ENCODE measurements at places on chromosomes 7 and 10.

DNA sequence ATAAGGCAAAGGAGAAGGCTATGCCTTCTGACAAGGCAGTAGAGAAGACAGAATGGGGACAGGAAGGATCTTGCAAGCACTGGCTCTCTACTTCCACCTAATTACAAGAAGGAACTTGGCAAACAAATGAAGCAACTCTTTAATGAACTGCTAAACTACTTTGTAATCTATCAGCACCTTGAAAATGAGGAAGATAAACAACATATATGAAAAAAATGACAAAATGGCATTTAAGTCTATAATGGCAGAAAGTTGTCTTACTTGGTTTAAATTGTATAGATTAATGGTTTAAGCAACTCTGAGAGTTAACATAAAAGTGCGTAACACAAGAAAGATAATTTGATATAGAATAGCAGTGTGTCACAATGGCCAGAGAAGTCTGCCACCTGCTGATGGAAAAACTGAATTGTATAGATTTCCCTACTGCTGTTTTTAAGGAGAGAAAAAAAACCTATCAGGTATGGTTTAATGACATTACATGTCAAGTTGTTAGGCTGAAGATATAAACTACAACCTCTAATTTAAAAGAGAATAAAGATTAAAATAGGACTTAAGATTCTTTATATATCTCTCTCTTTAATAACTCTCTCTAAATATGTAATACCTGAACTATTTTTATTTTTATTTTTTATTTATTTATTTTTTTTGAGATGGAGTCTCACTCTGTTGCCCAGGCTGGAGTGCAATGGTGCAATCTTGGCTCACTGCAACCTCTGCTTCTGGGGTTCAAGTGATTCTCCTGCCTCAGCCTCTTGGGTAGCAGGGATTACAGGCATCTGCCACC, 11.8 kb downstream of the NT5C3A start:
- DNase-seq = peak; percentile 24

GRCh38 chr10:70834021-70834420, 18.3 kb downstream of the SGPL1 start:
- DNase-seq = no peak

- DNase-seq = no peak
These were observed 94.9 kb downstream of the AOAH start for GRCh38 chr7:36629351-36629750.

DNA sequence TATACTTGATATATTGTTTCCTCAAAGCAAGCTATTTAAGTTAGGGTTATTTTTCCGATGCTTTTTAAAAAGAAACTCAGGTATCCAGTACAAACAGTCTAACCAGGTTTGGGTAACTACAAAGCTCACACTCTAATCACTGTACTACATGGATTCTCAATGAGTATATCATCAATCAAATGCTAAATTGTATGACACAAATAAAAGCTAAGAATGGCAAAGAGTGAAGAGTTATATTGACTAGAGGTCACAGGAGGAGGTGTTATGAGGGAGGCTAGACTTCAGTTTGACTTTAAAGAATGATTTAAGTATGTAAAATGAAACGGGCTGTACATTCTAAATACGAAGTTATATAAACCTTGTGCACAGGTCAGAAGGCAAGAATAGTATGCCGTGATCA, 178.0 kb downstream of the CTNNA3 start:
- no peak for DNase-seq

GRCh38 chr10:7797582-7797981, 9.6 kb downstream of the ATP5F1C start:
- peak; percentile 50 for DNase-seq

- DNase-seq = no peak
These were observed 3.4 kb downstream of the TRIM8 start for GRCh38 chr10:102647443-102648268.

GRCh38 chr7:44105832-44106231, 1.7 kb downstream of the AEBP1 start:
- DNase-seq = no peak

GRCh38 chr10:670990-671389, 18.5 kb downstream of the DIP2C start:
- DNase-seq = no peak

GRCh38 chr7:51430480-51431086, 114.0 kb upstream of the COBL start:
- DNase-seq = peak; percentile 58

DNA sequence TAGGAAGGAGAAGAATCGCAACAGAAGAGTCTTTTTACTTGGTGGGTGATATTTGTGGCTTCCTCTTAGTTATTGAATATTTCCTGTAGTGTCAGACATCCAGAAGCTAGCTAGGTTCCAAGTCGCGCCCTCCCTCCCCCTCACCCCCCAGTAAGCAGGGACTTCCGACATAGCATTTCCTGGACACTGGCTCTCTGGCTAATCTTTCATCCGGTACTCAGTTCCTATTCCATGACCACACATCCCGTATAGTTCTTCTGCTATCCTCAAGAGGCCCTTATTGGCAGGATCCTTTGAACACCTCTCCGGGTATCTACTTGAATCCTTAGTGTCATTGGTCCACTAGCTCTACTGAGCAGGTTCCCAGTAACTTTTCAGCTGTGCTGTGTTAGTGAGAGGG, 167.8 kb downstream of the HDAC9 start:
- no peak for DNase-seq

- DNase-seq = no peak
These were observed 70.4 kb downstream of the ST8SIA6 start for GRCh38 chr10:17383801-17384555.

DNA sequence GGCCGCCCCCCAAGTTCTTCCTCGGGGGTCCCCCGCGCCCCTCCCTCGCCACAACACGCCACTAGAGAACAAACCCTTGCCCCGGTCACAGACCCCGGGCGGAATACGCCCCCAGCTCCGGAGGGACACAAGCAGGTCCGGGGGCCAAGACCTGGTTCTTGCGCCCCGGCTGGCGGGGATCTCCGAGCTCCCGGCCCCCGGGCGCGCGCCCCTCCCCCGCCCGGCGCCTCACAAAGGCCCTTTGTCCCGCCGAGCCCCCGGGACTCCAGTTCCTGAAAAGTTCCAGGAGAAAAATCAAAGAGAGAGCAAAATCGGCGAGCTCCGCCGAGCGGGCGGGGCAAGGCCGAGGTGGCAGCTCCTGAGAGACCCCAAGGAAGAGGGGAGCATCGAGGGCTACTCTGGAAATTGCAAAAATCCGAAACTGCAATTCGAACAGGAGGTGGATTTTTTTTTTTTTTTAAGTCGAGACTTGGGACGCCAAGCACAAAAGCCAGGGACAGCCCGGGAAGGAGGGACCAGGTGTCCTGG, 4.0 kb downstream of the TNRC18 start:
- DNase-seq = no peak

- peak; percentile 56 for DNase-seq
These were observed 111.4 kb downstream of the COL28A1 start for GRCh38 chr7:7424151-7424873.

DNA sequence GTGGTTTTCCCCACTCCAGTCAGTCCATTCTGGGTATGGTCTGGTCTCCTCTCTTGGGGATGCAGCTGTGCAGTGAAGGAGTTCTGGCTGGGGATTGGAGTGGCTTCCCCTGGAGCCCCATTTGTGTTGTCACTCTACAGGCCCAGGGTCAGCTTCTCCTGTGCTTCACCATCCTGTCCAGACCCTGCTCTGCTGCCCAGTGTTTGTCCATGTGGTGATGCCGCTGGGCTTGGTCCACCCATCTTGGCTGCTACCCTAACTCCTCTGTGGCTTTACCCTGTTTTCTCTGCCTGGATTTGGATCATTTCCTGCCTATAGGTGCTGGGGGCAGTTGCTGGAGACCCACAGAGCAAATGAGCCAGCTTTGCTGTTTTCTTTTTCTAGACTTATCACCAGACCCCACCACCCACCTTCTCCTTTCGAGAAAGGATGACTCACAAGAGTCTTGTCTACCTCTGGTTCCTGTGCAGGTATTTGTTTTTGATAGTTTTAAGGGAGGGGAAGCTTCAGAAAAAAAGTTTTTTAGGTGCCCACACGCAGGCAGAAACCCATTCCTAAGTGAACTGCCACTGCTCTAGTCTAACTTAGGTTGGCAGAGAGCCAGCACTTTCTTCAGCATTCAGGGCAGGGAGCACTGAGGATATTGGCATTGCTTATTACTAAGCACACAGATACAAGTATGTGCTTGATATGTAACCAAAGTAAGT, 8.5 kb downstream of the ZDHHC16 start:
- DNase-seq = no peak

DNA sequence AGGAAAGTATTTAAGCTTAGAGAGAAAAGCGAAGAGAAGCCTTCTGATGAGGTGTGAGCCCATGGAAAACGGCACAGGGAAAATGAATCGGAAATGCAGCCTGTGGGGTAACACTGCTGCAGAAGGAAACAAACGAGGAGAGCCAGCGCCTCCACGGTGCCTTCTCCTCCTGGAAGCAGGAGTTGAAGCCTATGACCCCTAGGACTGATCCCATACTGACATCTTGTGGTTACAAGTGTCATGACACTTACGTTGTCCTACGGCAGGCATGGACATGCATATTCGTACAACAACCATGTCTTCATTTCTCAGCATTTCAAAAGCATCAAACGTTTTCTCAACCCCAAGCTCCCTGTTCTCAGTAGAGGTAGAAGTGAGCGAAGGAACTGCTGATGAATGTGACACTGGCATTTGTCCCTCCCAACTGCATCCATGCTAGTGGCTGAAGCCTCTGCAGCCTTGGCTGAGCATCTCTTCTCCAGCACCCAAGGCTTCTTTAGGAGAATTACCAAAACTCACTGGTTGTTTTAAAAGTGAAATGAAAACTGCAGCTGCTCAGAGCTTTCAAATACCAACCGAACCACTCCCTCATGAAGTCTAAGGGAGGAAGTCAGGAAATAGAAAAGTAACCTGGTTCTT, 160.2 kb downstream of the JAZF1 start:
- DNase-seq = peak; percentile 73

DNA sequence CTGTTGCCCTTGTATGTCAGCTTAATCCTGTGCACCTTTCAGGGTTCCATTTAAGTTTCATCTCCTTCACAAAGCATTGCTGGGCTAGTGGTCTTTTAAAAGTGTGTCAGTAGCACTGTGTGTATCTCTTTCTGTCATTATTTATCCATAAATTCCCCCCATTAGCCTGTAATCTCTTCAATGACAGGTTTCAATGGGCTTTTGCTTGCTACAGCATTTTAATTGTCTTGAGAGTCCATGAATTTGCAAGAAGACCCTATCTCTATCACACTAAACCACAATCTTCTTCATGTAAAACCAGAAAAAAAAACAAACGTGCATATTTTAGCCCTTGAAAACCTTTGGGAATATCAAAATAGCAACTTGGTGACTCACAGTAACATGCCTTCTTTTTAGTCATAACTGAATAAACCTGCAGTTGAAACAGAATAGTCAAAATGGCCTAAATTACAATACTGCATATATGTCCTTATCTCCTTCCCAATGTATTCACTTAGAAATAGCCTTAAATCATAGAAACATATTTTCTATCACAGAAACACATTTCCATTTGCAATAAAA, 118.6 kb downstream of the PON1 start:
- no peak for DNase-seq

- no peak for DNase-seq
These were observed 12.7 kb downstream of the ZMIZ1 start for GRCh38 chr10:79081353-79082034.

GRCh38 chr7:140213684-140214074, 36.9 kb upstream of the KDM7A start:
- peak; percentile 48 for DNase-seq

- DNase-seq = no peak
These were observed 33.9 kb downstream of the CYCS start for GRCh38 chr7:25091176-25091575.

- DNase-seq = peak; percentile 77
These were observed 73.9 kb downstream of the TMEM130 start for GRCh38 chr7:98795741-98796493.

- DNase-seq = no peak
These were observed 316.6 kb downstream of the PLXDC2 start for GRCh38 chr10:20132816-20133215.

GRCh38 chr10:87504307-87504639, 420 bp upstream of the MINPP1 start:
- no peak for DNase-seq

GRCh38 chr10:115903207-115903606, 369.8 kb downstream of the GFRA1 start:
- no peak for DNase-seq

DNA sequence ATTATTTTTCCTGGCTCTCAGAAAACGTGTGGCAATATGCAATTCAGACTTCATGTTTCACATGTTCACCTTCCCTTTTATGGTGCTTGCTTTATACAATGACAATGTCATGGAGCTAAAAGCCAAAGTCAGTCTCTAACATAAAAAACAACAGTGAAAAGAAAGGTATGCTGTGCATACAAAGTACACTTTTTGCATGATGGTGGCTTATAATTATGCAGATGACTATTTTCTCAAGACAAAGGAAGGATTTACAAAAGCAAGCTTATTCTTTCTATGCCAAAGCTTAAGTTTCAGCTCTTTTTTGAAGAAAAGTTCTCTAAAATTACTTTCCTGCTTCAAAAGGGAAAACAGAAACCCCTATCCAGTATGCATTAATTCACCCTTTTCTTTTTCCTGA, 15.6 kb downstream of the ERCC6 start:
- no peak for DNase-seq

DNA sequence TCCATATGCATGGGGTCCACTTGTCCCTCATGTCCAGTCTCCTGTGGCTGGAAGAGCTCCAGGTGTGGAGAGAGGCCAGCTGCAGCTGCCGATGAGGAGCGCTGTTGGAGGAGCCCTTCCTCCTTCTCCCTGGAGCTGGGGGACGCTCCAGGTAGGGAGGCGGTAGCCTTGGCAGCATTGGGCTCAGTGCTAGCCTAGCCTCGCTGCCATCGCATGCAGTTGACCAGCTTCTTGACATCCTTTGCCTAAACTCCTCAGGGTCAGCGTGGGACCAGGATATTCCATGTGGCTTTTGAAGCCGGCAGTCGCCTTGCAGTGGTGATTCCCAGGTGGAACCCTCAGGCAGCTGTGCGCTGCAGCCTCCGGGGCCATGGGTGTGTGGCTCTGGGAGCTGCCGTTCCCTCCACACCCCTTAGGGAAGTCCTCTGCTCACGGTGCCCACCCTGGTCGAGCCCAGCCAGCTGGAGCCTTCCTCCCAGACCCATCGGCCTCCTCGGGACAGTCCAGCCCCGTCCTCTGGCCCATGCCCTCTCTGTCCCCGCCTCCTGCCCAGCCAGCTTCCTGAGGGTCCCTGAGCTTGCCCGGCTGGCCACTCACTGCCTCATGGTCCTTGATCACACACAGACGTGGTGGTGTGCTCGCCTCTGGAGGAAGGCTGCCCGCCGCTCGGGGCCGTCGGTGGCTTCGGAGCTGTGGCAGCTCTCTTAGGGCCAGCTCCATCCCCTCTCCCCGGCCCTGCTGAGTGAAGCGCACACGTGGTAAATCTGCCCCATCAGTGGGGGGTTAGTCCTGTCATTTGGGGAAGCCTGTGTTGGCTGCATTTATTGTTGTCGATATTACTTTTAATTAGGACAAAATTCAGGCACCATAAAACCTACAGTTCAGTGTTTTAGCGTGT, 21.2 kb downstream of the INPP5A start:
- DNase-seq = no peak

DNA sequence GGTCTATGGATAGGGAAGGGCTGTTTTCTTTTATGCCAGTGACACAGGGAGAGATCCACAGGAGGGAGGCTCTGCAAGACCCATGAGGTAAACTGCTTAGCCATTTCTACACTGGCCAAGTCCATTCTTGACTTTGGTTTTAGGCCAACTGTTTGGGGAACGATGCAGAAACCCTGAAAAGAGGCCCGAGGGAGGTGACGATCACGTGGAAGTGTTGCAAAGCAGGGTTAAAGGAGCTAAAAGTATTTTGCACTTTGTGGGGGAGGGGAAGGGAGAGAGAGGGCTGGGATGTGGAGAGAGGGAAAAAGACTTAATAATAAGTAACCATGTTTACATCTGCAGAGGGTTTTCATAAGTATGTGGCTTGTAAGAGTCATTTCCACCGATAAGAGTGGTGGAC, 239.7 kb downstream of the EMX2 start:
- DNase-seq = no peak
